ENCODE measurements at places on chromosomes 12 and 14. TPM values are rescaled to one million over a fixed set of nuclear protein-coding genes. Genes with fewer than 3 reads are reported as not detected.

CHFR gene
- total RNA-seq: 29.6 TPM

LRRC43 gene
- 1.2 TPM for total RNA-seq

CPNE6 gene
- 10.8 TPM for total RNA-seq

ANKRD52 gene
- total RNA-seq: 9.2 TPM

RNASE7 gene
- total RNA-seq: not detected

NKX2-8 gene
- total RNA-seq: not detected

KLRB1 gene
- not detected for total RNA-seq

MORN3 gene
- total RNA-seq: 2.8 TPM

SLC25A21 gene
- 0.78 TPM for total RNA-seq

EMC9 gene
- 9.5 TPM for total RNA-seq

KRT6C gene
- not detected for total RNA-seq

GON7 gene
- total RNA-seq: 11.9 TPM

C12orf56 gene
- total RNA-seq: not detected

CCNT1 gene
- 44.0 TPM for total RNA-seq

FOS gene
- total RNA-seq: 51.2 TPM

TSPAN11 gene
- total RNA-seq: 4.8 TPM

PLEKHG7 gene
- total RNA-seq: not detected

ABHD12B gene
- total RNA-seq: not detected

ADCY6 gene
- 31.5 TPM for total RNA-seq

TMTC2 gene
- 22.9 TPM for total RNA-seq

GPR33 gene
- total RNA-seq: not detected

EFS gene
- 17.5 TPM for total RNA-seq

LRRC23 gene
- 7.6 TPM for total RNA-seq

SLC7A8 gene
- 3.4 TPM for total RNA-seq

BAG5 gene
- 46.6 TPM for total RNA-seq

BBOF1 gene
- total RNA-seq: 8.9 TPM

MYH6 gene
- not detected for total RNA-seq

POTEM gene
- total RNA-seq: not detected

CD163L1 gene
- total RNA-seq: 1.7 TPM

NTF3 gene
- total RNA-seq: 2.3 TPM

EMP1 gene
- total RNA-seq: 6.6 TPM

NKX2-1 gene
- 0.31 TPM for total RNA-seq

GLIPR1L2 gene
- total RNA-seq: 2.3 TPM

PAH gene
- 0.16 TPM for total RNA-seq

TGM1 gene
- total RNA-seq: 0.94 TPM

WNT1 gene
- total RNA-seq: not detected

C14orf39 gene
- not detected for total RNA-seq

P2RX2 gene
- total RNA-seq: not detected

Measured in occipital lobe (tissue), 3 donors.